ENCODE measurements at places on chromosomes 6 and 20.

DNA sequence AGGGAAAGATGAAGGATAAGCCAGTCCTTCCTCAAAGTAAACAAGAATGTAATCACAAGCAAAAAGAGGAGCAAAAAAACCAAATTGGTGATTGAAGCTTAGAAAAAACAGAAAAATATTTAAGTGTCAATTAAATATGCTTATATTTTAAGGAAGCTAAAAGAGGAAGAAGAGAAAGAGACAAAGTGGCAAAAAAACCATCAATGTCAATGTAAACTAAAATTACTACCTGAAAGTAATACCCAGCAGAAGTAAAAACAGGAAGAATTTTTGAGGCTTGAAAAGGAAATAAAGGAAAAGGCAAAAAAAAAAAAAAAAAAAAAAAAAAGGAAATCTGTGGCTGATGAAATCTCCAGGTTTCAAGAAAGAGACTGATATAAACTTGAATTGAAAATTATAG is 36.2 kb upstream of the OGFRL1 start:
- no peak for DNase-seq

GRCh38 chr6:170000071-170000843 is 248.8 kb downstream of the ERMARD start:
- no peak for DNase-seq

DNA sequence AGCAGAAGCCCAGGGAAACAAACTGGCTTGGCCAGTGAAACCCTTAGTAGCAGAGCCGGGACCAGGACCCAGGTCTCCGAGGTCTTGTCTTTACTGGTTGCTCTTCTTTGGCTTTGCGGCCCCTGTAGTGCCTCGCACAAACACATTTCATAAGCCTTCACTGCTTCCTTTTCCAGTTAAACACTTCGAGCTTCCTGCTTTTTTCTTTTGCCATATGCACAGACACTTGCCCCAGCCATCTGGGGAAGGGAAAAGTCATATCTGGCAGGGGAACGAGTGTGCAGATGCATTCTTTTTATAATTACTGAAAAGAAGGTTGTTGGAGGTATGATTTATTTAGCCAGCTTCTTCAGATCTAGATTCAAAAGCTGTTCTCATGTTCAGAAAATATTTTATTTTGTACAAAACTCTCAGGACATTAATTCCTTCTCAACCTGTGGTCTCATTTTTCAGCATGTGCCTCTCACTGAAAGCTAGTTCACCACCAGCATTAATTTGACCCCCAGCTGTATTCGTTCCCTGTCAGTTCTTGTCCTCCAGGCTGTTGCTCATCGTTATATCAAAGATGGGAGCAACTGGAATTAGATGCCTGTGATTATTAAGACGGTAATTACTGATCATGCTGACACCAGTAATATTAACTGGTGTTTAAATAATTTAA is 19.2 kb downstream of the KLHL32 start:
- DNase-seq, result no peak

DNA sequence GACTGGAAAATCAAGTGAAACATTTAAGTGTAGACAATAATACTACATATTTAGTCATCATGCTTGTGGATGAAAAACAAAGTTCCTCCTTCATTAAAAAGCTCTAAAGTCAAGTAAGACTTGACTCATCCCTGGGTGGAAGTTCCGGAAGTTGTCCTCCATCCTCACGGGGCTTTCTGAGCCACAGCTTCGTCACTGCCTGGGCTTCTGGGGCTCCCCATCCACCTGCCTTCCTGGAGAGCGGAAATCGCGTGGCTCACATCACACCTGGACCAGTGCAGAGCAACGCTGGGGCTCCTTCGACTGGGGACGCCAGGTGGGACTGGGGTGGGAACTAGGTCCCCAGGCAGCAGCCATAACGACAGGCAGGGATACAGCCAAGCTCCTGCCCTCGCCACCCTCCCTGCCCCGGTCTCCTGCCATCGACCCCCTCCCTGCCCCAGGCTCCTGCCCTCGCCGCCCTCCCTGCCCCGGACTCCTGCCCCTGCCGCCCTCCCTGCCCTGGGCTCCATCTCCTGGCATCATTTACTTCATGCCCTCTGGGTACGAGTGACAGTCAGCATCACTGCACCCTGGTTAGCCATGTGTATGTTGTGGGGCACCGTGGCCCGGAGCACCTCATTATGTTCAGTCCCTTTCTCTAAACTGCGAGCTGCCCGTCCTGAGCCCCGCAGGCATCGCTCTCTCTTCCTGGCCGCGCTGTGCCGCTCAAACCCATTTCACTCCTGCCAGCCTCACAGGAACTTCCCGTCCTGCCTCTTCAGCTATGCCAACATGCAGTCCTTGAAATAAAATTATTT is 12.9 kb downstream of the THBS2 start:
- no peak for DNase-seq

GRCh38 chr6:157984686-157985225 is 3.1 kb downstream of the SYNJ2 start:
- DNase-seq, result no peak

GRCh38 chr20:50027611-50028105 is 44.9 kb downstream of the SNAI1 start:
- peak; percentile 76 for DNase-seq

DNA sequence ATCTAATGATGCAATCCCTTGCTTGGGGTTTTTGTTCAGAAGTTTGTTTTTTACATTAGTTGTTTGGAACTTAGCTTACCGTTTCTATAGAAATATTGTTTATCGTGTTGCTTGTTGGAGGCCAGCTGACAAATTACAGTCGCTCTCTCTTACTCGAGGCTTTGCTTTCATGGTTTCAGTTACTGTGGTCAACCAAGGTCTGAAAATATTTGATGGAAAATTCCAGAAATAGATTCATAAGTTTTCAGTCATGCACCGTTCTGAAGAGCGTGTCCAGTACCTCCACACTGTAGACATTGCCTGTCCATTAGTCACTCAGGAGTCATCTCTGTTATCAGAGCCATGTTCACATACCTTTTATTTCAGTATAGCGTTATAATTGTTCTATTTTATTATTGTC is 47.9 kb downstream of the DEK start:
- no peak for DNase-seq

- DNase-seq, result peak; percentile 24
Measured at GRCh38 chr6:7050872-7051779, 56.6 kb upstream of the RREB1 start.

GRCh38 chr6:142154336-142154735 is 7.3 kb downstream of the VTA1 start:
- DNase-seq, result no peak

DNA sequence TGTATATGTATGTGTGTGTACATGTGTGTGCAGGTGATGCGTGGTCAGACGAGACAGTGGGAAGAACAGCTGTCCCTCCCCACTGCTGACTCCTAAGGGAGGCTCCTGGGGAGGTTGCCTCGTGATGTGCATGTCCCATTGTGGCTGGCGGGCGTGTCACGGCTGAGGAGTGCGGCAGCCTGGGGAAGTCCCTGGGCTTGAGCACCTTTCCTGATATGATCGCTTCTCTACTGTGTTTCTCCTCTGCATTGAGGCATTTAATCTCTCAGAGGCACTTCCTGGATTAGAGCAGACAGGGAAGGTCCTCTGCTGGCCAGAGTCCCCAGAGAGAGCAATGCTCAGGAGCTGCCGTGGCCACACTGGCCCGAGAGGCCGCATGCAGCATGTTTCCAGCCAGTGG is 11.4 kb downstream of the NPBWR2 start:
- no peak for DNase-seq

DNA sequence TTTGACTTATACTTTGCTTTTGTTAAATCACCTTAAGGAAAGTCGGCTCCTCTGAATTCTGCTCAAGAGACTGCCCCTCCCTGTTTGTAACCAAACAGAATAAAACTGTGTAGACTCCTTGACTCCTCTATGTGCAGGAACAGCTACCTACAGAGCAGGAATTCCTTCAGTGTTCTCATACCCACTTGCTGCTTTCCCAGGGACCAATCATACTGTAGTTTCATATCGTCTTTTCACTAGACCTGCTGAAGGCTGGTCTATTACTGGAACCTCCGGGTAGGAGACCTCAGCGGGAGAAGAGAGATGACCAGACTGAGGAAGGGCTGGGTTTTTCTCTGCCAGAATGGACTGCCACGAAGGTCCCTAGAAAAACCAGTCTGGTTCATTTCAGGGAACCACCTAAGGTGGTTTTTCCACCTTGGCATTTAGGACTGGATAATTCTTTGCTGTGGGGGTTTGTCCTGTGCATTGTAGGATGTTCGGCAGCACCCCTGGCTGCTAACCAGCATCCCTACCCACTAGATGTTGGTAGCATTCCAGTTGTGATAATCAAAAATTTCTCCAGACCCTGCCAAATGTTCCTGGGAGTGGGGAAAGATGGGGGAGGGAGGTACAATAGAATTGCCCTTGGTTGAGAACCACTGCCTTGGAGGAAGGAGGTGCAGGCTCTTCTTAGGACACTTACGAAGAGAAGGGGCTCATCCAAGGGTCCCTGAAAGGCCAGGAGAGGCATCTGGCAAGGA is 80.5 kb downstream of the DNAAF9 start:
- DNase-seq, result no peak

GRCh38 chr20:10537850-10538480 is 102.9 kb downstream of the SLX4IP start:
- DNase-seq, result no peak

DNA sequence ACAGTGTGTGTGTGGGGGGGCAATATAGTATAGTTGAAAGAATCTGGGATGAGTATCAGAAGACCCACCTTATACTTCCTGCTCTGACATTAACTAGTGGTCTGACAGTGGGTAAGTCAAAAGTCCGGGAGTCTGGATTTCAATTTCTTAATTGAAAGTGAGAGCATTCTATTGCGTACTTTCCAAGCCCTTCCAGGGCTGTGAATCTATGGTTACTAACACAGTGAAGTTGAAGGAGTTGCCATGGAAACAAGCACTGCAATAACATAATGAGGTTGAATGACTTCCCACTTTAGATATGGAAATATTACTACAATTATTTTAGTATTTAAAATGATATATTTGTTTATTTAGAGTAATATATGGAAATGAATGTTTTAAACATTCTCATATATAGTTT is 80.2 kb downstream of the MLIP start:
- DNase-seq, result no peak

DNA sequence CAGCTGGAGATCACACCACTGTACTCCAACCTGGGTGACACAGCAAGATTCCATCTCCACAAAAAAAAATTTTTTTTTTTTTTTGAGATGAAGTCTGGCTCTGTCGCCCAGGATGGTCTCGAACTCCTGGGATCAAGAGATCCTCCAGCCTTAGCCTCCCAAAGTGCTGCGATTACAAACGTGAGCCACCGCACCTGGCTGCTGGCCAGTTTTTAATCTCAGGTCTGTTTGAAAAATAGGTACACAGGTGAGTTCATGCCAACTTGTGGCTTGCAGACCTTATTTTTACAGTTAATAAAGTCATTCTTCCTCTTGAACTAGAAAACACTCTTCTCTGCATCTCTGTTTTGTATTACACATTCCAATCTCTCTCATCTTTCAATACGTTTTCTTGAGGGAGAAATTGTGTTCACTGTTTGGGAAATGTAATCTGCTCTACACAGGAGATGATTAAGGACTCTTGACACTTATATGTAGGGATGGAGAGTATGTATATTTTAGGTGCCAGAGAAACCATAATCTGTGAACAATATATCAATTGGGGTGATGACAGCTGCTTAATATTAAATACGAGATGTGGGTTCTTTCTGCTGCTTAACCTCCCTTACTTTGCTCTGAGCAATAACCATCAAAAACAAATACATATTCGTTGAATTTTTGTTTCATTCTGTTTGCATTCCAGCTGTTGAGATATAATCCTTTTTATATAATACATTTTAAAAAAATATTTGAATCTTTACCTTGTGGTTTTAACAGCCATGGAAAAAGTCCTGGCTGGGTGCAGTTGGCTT is 17.7 kb upstream of the RIPOR3 start:
- no peak for DNase-seq

- DNase-seq, result no peak
Measured at GRCh38 chr6:147553099-147553498, 44.6 kb downstream of the SAMD5 start.

DNA sequence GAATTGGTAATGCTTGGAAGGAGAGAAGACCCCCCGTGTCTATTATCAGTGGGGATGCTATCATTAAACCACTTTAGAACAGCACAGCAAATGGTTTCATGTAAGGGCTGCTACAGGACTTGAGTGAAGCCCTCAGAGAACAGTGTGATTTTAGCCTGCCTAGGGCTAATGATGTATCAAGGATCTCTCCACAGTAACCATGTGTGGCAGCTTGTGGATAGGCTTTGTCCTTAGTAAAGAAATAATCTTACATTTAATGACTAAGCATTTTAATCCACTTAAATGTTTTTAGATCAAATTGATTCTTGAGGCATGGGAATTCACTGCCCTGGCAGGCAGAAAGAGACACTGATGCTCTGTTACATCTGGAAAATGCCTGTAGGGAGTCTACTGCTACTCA is 495.1 kb downstream of the NKAIN2 start:
- no peak for DNase-seq

DNA sequence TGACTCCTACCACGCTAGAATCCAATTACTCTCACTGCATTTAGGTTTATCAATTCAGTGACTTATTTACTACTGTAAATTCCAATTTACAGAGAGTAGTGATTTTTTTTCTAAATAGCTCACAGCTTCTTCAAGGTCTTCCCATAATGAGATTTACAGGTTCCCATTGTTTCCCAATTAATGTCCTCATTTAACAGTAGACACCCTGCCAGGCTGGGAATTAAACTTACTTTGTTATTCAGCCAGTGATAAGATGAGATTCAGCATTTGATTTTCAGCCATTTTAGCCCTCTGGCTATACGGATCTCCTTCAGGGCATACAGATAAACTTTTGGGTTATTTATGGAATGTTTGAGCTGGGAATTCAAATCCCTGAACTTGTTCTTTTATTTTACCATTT is 582.9 kb upstream of the EYS start:
- no peak for DNase-seq

DNA sequence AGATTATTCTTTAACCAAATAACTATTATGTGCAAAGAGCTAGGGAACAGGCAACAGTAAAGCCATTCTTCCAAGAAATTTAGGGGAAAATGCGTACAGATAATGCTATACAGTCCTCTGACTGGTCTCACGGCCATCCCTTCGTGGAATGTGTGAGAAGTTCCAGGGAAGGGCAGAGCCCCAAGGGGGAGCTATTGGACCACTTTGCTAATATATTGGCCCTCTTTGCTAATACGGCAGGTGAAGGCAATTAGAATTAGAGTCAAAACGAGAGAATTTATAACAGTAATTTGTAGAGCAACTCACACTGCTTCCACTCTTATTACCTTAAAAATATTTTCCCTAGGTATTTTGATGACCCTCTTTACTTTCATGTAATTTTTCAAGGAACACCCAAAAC is 140.4 kb downstream of the IMPG1 start:
- peak; percentile 59 for DNase-seq

DNA sequence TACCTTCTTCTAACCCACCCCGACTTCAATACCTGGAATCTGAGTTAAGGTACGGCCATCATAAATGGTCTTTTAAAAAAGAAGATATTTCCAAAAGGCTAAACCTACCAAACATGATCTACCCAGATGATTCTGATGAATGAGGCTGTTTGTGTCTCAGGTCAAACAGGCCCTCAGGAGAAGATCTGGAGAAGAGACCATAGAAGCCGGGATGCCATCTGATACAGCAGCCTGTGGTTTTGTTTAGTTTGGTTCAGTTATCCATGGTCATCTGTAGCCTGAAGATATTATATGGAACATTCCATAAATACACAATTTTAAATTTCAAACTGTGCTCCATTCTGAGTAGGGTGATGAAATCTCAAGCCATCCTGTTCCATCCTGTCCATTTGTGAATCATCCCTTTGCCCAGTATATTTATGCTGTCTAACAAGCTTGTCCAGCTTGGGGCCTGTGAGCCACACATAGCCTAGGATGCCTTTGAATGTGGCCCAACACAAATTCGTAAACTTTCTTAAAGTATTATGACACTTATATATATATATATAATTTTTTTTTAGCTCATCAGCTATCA is 4.0 kb upstream of the CAP2 start:
- DNase-seq, result no peak
